ENCODE measurements at places on chromosomes 13 and 19. TPM values are rescaled to one million over a fixed set of nuclear protein-coding genes. Genes with fewer than 3 reads are reported as not detected.
A peak's percentile ranks its signal among the peaks of the same experiment; 100 is the strongest.

Gene ZNF600
- polyA plus RNA-seq, result 10.0 TPM

- no peak for DNase-seq
These were observed 815.1 kb downstream of the DIAPH3 start for GRCh38 chr13:59348617-59349016.

Gene MIDN
- polyA plus RNA-seq, result 1.8 TPM

Gene ZNF841
- polyA plus RNA-seq, result 4.0 TPM

Gene RFPL4A
- not detected for polyA plus RNA-seq

DNA sequence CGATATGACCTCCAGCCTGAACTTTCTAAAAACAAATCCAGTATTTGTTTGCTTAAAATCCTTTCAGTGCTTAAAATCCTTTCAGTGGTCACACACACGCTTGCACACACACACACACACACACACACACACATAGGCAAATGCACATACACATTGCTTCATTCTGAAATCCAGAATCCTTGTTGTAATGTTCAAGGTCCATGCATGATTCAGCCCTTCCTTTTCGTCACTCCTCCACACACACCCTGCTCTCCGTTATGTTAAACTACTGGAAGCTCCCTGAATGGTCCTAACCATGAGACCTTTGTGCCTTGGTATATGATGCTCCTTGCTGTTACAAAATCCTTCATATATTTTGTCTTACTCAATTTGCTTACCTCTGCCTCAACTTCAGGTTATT is 44.9 kb downstream of the SERTM1 start:
- no peak for DNase-seq

GRCh38 chr19:40417643-40417981 is 4.4 kb upstream of the PRX start:
- no peak for DNase-seq

GRCh38 chr19:21603431-21604231 is 98.2 kb downstream of the ZNF429 start:
- no peak for DNase-seq

Gene OR7C1
- not detected for polyA plus RNA-seq

Gene ZNF701
- 31.2 TPM for polyA plus RNA-seq

DNA sequence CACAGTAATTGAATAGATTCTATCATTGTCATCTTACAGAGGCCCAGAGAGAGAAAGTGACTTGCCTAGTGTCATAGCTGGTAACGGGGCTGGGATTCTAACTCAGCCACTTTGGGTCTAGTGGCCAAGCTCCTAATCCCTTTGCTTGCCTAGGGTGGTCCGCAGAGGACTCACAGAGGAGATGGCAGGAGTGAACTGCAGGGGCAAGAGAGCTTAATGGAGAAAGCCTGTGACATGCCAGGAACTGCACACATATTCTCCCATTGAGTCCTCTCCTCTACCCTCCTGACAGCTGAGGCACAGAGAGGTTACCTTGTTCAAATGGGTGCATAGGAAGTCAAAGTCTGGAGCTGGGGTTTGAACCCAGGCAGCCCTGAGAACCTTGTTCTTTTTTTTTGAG is 2.7 kb downstream of the LSR start:
- DNase-seq, result no peak

DNA sequence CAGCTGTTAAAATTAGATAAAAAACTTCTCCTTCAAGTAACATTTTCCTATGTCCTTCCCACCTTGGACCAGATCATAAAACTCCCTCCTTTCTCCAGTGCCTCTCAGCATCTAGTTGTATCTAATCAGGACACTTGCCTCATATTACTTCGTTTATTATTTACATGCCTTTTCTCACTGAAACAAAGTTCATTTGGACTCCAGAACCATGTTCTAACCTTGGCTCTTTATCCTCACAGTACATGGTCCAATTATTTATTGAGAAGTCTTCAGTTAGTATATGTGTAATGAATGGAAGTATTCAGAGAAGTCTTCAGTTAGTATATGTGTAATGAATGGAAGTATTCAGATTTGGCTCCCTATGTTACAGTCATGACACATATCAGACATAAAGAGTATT is 342.7 kb downstream of the OXGR1 start:
- DNase-seq, result no peak

GRCh38 chr19:19463348-19464117 is 51.8 kb downstream of the TSSK6 start:
- DNase-seq, result no peak

DNA sequence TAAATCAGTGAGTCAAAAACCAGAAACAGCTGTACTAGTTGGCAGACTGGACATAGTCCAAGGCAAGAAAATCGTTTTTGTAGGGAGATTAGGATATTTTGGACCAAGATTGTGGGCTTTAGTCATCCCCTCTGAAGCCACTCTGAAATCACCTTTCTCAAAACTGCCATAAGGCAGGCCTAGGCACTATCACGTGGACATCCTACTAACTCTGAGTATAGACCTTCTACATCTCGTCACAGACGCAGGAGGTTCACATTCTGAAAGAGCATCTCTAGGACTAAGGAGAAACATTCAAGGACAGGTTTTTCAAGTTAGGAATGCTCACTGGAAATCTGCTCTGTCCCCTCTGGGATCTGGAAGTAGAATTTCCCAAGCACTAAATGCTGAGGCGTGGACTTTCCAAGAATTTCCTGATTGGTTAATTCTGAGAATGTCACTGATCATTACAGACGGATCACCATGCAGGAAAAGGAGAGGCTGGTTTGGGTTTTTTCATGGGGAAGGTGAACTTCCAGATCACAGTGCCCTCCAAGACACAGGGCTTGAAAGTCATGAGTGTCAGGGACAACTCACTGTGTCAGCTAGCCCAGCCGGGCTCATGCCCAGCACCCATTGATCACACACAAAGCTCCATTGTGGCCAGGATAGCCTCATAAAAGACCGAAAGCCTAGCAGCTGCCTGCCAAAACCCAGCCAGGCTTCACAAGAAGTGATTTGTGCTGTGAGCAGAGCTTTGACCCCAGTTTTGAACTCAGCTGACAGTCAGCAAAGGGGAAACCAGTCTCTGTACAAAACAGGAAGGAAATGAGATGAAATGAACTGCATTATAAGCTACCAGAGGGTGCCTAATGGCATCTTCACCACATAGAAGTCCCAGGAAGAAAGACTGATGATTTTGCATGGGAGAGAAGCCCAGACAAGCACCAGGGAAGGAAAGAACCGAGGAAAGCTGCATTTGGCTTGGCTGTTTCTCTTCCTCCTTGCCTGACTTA is 2.7 kb upstream of the RUBCNL start:
- peak; percentile 78 for DNase-seq

Gene PSPN
- 0.45 TPM for polyA plus RNA-seq

- DNase-seq, result no peak
These were observed 17.5 kb upstream of the HTR2A start for GRCh38 chr13:46914341-46914740.

Gene SLAIN1
- polyA plus RNA-seq, result 36.4 TPM
